ENCODE measurements at places on chromosomes 13 and 19.

DNA sequence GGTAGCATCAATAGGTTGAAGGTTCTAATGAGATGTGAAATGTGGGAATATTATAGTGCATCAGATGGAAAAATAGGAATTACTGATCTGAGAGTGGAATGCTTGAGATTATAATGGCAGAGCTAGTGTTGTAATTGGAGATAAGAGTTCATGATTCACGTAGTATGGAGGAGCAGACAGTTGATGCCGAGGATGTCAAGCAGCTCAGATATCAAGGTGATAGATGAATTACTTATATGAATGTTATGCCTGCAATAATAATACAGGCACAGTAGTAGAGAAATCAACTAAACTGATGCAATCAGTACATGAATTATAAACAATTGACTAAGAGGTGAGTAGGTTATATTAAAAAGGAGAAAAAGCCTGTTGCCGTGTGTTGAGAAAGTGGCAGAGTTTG is 793.2 kb upstream of the GPC6 start:
- DNase-seq = no peak

DNA sequence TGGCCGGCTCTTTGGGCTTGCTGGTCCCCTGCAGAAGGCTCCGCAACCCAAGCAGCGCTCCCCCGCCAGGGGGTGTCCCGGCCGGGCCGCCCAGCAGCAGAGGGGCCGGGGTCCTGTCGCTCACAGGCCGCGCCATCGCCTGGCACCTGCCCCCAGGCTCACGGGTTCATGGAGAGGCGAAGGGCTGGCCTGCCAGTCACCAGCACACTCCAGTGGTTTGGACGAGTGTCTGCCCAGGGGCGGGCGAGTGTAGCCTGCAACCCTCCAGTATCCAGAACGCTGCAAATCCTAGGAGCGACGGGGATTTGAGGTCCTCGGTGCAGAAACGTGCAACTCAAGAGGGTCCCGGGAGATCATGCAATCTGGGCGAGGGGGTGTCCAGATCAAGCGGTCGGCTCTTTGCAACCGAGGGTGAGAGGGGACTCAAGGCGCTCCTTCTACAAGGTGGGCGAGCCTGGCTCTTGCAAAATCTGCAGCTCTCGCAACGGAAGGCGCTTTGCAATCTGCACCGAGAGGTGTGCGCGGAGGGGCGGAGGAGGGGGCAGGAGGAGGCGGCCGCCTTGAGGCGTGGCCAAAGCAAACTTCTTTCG is at the start of gene DBP:
DBP (minus strand) TSS at position 521 of the 590 bp plus-strand sequence; CDS start at position 136, 385 bp downstream.
- no peak for DNase-seq

GRCh38 chr19:45152504-45153338 is 8.1 kb downstream of the NKPD1 start:
- no peak for DNase-seq

DNA sequence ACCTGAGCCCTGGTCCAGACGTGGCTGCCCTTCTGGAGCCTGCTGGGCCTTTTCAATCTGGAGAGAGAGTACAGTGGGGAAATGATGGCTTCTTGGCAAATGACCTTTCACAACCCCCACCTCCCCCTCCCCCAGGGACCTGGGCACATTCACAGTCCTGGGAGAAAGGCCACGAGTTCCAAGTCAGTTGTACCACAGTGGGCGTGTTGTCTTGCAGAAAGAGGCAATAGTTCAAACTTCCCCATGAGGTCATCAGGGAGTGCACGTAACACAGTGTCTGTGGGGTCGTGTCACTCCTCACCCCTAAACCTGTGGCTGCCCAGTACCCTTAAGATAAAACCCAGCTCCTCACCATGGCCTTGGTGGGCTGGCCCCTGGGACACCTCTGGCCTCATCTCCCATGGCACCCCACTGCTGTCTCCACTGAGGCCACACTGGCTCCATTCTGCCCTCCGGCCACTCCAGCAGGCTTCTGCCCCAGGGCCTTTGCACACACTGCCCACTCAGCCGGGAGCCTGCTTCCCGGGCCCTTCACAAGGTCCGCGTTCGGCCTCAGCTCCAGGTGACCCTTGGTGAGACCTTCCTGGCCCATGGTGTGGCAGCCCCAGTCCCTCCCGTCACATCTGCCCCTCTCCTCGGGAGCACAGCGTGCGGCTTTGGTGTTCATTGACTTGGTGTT is 13.3 kb downstream of the PLIN4 start:
- no peak for DNase-seq

DNA sequence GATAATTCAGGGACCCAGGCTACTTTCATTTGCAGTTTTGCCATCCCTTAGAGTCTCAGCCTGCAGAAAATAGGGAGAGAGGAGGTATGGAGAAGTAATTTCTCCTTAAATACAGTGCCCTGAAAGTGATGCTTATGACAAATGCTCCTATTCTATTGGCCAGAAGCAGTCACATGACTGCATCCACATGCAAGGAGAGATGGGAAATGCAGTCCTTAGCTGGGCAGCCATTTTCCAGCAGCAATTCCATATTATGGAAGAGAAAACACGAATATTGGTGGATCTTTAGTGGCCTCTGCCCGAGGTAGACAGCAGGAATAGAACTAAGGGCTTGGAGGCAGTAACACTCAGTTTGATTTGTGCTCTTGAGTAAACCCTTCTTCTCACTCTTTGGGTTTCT is 39.4 kb downstream of the VAV1 start:
- DNase-seq = peak; percentile 56

- no peak for DNase-seq
These were observed 43.1 kb upstream of the AMER2 start for GRCh38 chr13:25215253-25215575.

DNA sequence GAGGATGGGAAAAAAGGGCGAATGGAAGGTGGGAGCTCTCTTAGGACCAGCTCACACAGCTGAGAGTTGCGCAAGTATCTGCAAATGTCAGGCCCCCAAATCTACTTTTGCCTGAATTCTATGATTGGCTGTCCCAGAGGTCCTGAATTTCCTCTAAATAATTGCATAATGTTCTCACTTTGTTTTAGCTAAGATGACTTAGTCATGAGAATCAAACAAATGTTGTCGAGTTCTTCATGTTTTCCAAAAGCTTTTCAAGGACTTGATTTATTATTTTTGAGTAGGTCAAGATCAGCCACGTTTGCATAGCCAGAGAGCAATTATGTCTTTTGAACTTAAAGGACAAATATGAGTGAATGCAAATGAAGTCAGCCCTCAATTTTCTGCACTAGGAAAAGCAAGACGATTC is 246.6 kb upstream of the MAB21L1 start:
- no peak for DNase-seq

- DNase-seq = no peak
These were observed 6.1 kb upstream of the ADGRE5 start for GRCh38 chr19:14375055-14375581.

GRCh38 chr13:111852725-111853518 is 214.0 kb upstream of the SOX1 start:
- DNase-seq = no peak

- DNase-seq = no peak
These were observed 1.6 kb upstream of the POU4F1 start for GRCh38 chr13:78604782-78605611.

DNA sequence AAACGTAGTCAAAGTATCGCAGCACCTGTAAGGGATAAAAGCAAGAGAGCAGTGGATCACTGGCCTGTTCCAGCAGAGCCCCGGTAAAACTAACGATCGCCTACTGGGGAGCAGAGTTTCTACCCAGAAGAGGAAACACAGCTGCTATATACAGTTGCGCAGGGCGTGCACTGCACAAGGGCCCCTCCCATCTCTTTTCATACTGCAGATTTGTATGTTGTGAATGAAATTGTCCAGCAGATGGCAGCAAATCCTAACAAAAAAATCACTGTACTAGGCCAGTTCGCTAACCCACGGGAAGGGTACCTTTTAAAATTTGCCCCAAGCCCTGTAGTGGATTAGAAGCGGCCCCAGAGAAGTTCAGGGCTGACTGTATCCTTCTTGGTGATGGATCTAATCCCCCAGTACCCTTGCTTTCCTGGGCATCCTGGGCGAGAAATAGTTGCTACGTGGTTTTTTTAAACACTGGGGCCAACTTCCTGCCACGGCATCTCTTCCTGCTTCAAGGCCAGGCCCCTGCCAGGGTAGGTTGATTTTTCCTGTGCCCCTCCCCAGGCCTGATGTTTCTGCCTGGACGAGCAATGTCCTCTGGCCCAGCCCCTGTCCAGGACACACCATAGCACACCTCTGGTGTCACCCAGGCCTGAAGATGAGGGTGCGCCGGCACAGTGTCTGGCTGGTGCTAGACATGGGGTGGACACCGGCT is 127.0 kb downstream of the IER2 start:
- peak; percentile 72 for DNase-seq
